ENCODE measurements at places on chromosomes 7 and 10.
A peak's percentile ranks its signal among the peaks of the same experiment; 100 is the strongest.

- no peak for DNase-seq
Measured at GRCh38 chr7:27201580-27202017, 1.7 kb upstream of the HOXA13 start.

DNA sequence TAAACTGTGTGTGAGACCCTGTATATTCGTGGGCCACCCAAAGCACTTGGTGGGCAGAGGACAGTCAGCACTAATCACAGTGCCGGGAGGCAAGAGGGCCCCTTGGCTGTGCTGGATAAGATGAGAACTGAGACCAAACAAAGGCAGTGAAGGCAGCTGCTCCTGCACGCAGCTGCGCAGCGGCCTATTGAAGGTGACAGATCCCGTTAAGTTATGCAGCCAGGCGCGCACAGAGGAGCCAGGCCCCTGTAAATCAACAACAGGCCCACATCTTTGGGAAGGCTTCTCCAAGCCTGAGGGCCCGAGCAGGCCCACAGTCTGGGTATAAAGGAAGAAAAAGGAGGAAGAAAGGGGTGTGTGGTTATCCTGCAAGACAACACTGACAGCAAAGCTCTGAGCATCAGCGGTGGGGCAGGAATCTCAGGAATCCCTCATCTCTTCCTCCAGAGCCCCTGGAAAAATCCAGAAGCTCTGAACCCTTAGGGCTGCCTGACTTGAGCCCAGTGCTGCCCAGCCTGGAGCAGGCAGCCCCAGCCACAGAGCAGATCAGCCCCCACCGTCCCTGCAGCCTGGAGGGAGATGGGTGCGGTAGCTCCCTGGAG, 154.2 kb downstream of the ARHGAP12 start:
- no peak for DNase-seq

DNA sequence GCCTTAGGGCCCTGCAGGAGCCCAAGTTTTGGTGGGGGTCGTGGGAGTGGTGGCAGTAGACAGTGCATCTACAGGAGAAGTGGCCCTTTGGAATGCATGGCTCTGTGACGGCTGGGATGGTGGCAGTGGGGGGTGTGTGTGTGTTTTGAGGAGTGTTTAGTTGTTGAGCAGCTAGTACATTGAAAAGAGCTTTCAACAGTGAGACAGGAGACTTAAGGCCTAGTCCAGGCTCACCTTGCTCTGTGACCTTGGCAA, 27.1 kb downstream of the ZNF775 start:
- DNase-seq: no peak

- no peak for DNase-seq
Measured at GRCh38 chr7:134875867-134876266, 96.4 kb downstream of the CALD1 start.

- DNase-seq: no peak
Measured at GRCh38 chr7:100802951-100803350, 24.4 kb downstream of the EPHB4 start.

- no peak for DNase-seq
Measured at GRCh38 chr7:106054971-106055532, 57.1 kb downstream of the SYPL1 start.

- no peak for DNase-seq
Measured at GRCh38 chr10:29567003-29567402, 67.8 kb downstream of the SVIL start.

DNA sequence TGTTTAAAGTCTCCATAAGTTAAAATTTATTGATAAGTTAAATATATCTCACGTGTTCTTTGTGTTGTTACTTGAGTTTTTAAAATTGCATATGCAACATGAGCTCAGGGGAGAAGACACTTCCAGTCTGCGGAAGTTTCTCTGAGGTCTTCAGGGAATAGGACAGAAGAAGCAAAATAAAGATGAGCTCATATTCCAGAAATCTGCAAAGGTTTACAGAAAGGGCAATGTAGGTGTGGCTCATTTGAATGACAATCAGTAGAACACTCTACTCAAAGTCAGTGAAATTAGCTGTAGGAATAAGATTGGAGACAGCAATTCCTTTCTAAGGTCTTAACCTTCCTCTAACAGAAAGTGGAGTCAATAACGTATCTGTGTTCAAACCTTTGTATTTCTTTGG, 53.7 kb downstream of the CACNA2D1 start:
- DNase-seq: no peak

GRCh38 chr7:158992759-158993158, 136.4 kb downstream of the DYNC2I1 start:
- DNase-seq: no peak

- no peak for DNase-seq
Measured at GRCh38 chr7:66219805-66220204, 14.7 kb downstream of the TPST1 start.

GRCh38 chr7:81725812-81726127, 44.1 kb downstream of the HGF start:
- DNase-seq: no peak

- peak; percentile 44 for DNase-seq
Measured at GRCh38 chr7:19747740-19748339, 25.6 kb downstream of the TMEM196 start.

DNA sequence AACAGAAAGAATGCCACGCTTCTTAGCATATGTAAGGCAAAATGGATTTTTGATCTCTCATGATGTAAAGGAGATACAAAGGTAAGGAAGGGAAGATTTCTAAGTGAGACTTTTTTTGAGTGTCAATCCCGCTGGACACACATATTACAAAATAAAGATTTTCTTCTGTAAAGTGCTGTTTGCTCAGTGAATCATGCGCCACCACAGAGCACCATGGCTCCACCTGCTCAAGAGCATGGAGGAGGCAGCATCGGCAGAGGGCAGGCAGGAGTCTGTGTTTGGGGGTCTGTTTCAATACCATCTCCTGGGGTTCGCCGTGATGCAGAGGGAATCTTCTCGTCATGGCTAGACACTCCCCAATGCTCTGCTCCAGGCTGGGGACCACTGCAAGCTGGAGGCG, 83.5 kb downstream of the ALOX5 start:
- no peak for DNase-seq

DNA sequence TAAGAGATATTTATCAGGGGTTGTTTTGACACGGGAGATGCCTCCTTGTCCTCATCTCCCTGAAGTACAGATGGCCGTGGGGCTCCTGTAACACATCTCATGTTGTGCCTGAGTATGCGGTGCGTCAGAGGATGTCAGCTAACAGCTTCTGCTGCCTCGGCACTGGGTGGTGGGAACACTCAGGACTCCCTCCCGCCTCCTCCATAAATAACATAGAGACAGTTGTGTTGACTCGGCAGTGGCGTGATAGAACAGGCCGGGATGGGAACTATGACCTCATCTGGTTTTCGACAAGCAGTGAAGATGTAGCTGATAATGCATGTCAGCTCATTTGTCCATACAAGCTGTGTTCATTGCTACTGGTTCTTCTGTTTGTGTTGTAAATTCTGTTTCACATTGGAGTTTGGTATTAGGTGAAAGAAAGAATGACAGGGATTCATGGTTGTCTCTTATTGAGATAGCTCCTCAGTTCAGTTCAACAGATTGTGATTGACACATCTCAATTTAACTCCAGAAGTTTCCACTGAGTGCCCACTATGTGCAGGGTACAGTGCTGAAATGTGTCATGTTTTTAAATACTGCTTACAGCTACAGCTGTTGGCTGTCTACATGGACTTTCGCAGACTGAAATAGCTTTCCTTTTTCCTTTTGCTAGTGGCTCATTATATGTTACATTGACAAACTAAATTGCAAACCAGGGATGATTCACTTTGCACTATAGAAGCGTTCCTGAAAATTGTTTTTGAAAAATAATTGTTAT, 87.4 kb downstream of the CHN2 start:
- peak; percentile 83 for DNase-seq

DNA sequence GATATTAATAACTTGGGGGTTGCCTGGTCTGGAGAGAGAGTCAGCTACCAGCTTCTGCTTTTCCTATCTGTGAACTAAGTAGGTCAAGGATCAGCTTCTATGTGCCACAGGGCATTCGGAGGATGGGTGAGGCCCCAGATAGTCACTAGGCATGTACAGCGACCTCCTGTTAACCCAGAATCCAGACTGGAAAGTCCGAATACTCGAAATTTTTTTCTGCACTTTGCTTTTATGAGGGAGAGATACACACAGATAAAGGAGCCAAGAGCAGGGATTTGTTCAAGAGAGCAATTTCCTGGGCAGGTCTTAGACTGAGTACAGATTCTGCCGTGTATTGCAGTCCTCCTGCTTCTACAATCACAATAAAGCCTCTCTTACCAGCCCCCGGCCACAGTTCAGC, 54.2 kb downstream of the EMX2 start:
- DNase-seq: no peak

GRCh38 chr7:9796241-9796640, 1177.4 kb upstream of the PHF14 start:
- no peak for DNase-seq

DNA sequence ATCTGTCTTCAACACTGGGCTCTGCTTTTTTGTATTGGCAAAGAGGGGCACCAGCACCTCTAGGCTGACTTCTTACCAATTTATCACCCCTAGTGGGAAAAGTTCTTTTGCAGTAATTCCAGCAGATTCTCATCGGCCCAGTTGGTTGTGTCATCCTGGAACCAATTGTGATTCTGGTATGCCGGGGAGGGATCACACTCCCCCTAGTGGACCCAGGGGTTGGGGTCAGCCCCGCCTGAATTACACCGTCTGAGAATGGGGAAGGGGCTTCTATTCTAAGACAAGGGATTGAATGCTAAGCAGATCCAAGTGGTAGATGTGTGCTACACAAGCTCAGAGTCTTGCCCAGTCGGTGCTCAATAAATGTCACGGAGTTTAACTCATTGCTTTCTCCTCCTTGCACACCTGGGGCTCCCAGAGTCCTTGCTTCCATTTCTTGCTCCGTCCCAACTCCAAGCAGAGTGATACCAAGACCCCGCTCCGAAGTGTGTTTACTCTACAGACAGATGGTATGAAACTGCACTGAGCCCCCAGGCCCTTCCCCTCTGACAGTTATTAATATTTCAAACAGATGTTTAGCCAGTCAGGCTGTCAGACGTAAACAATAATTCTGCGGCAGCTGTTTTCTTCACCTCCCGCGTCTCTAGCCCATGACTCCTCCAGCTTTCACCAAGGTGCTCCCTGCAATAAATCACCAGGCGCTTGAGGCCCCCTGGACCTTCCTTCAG, 71.9 kb downstream of the C10orf105 start:
- DNase-seq: no peak

- DNase-seq: no peak
Measured at GRCh38 chr7:26898891-26899290, 34.5 kb upstream of the SKAP2 start.

All from bronchial epithelial cell (primary cell).